ENCODE measurements at places on chromosomes 7 and 10.

DNA sequence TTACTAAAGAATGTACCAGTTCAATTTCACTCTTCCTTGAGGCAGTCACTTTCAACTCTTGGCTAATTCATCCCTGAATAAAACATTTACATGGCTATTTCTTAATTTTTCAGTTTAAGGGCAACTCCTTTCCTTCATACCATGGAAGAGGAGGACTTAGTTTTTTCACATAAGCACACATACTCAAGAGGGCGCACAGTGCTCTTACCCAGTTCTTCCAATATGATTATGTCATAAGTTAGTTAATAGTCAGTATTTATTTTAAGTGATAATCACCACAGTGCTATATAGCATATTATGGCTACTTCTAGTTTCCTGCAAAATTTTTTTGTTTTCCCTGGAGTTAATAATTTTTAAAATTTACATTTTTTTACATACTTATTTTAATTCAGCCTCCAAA is 58.6 kb downstream of the SND1 start:
- DNase-seq, result no peak

GRCh38 chr10:63204667-63205391 is 71.7 kb downstream of the NRBF2 start:
- DNase-seq, result peak; percentile 23

GRCh38 chr7:138304071-138304320 is 156.1 kb upstream of the TRIM24 start:
- DNase-seq, result no peak

- no peak for DNase-seq
Measured at GRCh38 chr10:81733542-81733941, 141.5 kb upstream of the NRG3 start.

- no peak for DNase-seq
Measured at GRCh38 chr7:69823151-69823744, 225.0 kb downstream of the AUTS2 start.

GRCh38 chr7:100801833-100802568 is 25.3 kb downstream of the EPHB4 start:
- DNase-seq, result no peak

DNA sequence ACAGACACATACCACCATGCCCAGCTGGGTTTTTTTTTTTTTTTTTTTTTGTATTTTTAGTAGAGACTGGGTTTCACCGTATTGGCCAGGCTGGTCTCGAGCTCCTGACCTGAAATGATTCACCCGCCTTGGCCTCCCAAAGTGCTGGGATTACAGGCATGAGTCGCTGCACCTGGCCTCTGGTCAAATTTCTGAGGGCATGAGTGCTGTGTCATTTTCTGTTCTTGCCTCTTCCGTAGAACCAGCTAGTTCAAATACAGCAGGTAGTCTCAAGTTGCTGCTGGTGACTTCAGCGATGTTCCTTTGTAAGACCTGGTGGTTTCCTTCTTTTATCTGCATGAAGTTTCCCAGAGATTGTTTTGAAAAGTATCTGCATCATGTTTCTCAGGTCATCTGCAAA is 134.8 kb upstream of the SHH start:
- no peak for DNase-seq

- no peak for DNase-seq
Measured at GRCh38 chr7:26525398-26526264, 234.0 kb downstream of the SNX10 start.

DNA sequence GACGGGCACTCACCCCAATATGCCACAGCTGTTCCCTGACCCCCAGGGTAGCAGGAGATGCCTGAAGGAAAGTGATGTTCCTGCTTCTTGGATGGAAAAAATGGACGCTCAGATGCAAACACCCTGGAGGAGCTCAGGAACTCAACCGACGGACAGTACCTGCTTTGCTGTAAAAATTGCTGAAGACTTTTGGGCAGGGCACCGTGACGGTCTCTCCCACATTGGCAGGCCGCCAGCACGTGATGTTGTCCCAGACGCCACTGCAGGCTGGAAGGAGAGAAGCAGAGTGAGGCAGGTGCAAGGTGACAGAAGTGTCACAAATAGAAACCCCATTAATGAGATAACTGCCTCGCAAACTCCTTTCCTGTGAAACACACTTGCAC is 35.0 kb downstream of the VIPR2 start:
- no peak for DNase-seq

DNA sequence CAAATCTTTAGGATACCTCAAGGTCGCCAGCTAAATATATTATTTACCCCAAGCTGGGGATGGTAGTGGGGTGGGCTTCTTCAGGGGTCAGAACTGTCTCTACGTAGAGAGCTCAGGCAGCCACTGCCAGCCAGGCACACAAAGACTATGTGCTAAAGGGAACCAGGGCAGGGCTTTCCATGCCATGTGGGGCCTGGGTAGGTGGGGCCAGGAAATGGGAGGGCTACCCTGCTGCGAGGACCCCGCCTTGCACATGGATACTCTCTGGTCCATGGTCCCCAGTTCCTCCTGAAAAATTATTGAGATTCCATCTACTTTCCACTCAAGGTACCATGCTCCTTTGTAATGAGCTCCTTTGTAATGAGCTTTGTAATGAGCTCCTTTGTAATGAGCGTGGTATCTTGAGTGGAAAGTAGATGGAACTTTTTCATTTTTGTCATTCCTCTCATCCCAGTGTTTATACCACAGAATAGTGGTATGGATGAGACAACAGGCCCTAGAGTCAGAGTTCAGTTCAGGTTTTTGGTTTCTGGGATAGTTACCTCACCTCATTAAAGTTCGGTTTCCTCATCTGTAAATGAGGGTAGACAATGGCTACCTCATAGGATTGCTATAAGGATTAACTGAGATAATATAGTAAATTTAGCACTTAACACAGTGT is 5.8 kb downstream of the SYNPO2L start:
- no peak for DNase-seq

- peak; percentile 4 for DNase-seq
Measured at GRCh38 chr10:108360187-108360586, 1195.7 kb upstream of the SORCS1 start.

Data from GM12865 (cell line).